ENCODE measurements at places on chromosomes 7 and 10.

DNA sequence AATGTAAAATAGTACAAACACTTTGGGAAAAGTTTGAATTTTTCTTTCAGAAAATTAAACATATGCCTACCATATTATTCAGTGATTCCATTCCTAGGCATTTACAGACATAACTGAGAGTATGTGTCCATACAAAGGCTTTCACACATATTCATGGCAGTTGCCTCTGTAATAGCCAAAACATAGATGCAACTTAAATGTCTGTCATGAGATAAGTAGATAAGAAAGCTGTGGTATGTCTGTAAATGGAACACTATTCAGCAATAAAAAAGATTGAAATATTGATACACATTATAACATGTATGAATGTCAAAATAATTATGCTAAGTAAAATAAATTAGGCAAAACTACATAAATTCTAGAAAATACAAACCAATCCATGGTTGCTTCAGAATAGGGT is 964.5 kb upstream of the MBL2 start:
- DNase-seq, result no peak
- no peak overlapping the region for H3K4me3 ChIP-seq
- H3K27ac ChIP-seq, result no peak overlapping the region
- H3K4me1 ChIP-seq, result no peaks in the 10 kb centered on the region
- no peaks in the 10 kb centered on the region for H3K27me3 ChIP-seq

- no peak for DNase-seq
- H3K27ac ChIP-seq, result no peak overlapping the region
- peaks cover 29% of the 10 kb centered on the region for H3K4me1 ChIP-seq
- H3K4me3 ChIP-seq, result no peak overlapping the region
- H3K36me3 ChIP-seq, result peaks cover 12% of the 10 kb centered on the region
Observed at GRCh38 chr10:70592186-70592735, 10.3 kb downstream of the PRF1 start.

GRCh38 chr10:133027482-133027881 is 60.2 kb upstream of the ADGRA1 start:
- no peaks in the 10 kb centered on the region for H3K36me3 ChIP-seq
- no peak overlapping the region for H3K4me3 ChIP-seq

GRCh38 chr10:89494575-89494974 is 40.8 kb downstream of the SLC16A12 start:
- no peaks in the 10 kb centered on the region for H3K27me3 ChIP-seq
- H3K4me1 ChIP-seq, result no peaks in the 10 kb centered on the region
- H3K27ac ChIP-seq, result no peak overlapping the region
- H3K36me3 ChIP-seq, result no peaks in the 10 kb centered on the region
- H3K4me3 ChIP-seq, result no peak overlapping the region

DNA sequence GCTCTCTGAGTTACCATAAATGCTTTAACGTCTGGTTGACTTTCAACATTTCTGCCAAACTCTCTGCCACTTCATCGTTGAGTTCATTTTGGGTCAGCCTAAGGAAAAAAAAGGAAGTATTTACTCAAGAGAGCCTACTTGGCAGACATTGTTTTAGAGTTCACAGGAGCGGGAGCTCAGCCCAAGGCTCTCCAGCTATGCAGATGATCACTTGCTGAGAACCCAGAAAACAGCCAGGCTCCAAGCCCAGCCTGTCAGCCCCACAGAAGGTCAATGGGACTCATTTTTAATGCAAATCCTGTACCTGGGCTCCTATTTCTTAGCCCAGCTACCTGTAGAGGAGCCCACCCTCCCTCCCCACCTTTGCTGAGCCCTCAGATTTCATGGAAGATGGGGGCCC is 45.5 kb downstream of the NOD1 start:
- DNase-seq, result no peak
- no peak overlapping the region for H3K4me3 ChIP-seq
- no peaks in the 10 kb centered on the region for H3K4me1 ChIP-seq
- no peaks in the 10 kb centered on the region for H3K27me3 ChIP-seq
- H3K36me3 ChIP-seq, result peaks cover 10% of the 10 kb centered on the region

DNA sequence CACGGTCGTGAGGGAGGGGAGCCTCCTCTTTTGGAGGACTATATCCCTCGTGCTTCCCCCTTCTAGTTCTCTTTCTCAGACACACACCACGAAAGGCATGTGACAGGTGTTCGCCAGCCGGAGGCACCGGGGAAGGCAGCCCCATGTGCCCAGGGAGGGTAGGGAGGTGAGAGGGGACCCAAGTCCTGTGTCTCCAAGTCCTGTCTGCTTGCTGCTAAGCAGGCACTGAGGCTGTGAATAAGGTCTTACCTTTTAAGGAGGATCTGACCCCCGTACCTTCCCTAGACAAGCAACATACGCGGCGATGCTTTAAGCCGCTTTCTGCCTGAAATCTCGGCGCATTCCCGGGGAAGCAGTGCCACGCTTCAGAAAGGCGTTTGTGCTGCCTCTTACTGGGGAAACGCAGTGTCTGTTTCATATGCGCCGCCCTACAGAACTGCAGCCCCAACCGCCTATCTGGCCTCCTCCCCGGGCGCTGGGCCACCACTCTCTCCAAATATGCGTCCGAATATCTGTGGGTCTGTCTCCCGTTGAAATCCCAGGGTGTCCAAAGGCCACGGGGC is 770 bp downstream of the PLXNA4 start:
- no peaks in the 10 kb centered on the region for H3K36me3 ChIP-seq
- DNase-seq, result no peak
- H3K27me3 ChIP-seq, result peaks cover 39% of the 10 kb centered on the region
- peaks cover 10% of the 10 kb centered on the region for H3K4me1 ChIP-seq
- no peak overlapping the region for H3K4me3 ChIP-seq

- H3K27ac ChIP-seq, result no peak overlapping the region
- H3K27me3 ChIP-seq, result no peaks in the 10 kb centered on the region
- DNase-seq, result no peak
Observed at GRCh38 chr7:133934262-133934976, 192.7 kb upstream of the LRGUK start.

DNA sequence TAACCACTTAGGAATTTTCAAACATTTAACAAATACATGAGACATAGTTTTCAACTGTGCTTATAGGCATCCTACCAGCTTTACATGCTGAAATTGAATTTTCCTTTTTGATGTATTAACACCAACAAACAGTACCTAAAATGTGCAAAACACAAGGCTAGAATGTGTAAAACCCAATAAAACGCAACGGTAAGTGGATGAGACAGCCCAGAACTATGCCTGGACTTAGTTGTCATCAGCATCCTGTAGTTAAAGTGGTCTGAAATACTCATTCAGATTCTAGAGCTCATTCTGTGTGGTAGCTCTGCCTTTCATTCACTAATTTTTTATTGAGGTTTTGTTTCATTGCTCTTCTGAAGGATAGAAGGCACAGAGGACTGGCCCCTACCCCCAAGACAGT is 137.1 kb downstream of the BMPER start:
- H3K27ac ChIP-seq, result no peak overlapping the region
- no peaks in the 10 kb centered on the region for H3K27me3 ChIP-seq
- DNase-seq, result no peak
- no peaks in the 10 kb centered on the region for H3K4me1 ChIP-seq
- H3K4me3 ChIP-seq, result no peak overlapping the region

DNA sequence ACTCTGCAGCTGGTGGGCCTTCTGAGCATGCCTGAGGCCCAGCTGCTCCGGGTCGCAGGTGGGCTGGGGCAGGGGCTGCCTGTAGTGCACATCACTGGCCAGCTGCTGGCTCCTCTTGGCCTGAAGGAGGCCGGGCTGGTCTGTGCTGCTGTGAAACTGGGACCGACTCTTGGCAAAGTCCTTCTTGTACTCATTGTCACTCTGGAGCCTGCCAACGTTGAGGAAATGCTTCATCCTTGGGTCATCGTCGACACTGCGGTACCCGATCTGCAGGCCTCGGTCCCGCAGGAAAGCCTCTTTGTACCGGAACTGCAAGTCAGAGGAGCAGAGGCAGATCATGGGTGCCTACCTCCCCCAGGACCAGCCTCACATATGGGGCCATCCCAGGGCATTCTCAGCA is 37.7 kb downstream of the HABP2 start:
- no peak overlapping the region for H3K27ac ChIP-seq
- H3K27me3 ChIP-seq, result no peaks in the 10 kb centered on the region
- H3K36me3 ChIP-seq, result no peaks in the 10 kb centered on the region

DNA sequence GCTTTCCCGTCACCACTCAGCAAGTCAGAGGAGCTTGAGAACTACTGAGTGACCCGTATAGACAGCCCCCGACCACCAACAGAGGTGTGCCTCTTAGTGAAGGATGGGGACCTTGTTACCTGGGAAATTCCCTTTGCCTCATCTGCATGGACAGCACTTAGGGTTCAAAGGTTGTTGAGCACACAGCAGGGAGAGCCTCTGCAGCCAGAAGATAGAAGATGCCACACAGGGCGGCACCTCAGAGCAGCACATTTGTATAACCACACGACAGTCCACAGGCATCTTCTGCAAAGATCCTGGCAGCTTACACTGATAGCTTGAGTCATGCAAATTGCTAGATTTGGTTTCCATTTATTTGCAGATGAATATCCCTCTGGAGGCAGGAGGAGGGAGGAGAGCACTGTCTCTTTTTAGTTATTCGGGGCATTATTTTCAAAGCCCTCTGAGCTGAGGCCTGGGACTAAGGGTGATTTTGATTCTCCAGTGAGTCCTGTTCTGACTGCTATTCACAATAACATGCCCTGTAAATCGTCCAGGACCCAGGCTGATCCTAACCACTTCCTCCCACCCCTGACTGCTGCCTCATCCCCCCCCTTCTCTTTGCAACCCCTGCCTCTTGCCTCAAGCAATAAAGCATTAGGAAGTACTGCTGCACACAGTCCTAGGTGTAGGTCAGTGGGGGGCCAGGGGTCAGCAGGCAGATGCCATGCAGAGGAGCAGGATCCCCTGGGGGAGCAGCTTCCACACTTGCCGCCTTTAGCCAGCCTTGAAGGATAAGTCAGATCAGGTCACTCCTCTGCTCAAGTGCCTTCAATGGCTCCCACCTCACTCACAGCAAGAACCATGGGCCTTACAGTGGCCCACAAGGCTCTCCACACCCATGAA is 24.6 kb upstream of the INMT start:
- peak; percentile 81 for DNase-seq
- H3K36me3 ChIP-seq, result no peaks in the 10 kb centered on the region
- H3K4me3 ChIP-seq, result peak overlapping the region; percentile 73
- H3K27me3 ChIP-seq, result no peaks in the 10 kb centered on the region

DNA sequence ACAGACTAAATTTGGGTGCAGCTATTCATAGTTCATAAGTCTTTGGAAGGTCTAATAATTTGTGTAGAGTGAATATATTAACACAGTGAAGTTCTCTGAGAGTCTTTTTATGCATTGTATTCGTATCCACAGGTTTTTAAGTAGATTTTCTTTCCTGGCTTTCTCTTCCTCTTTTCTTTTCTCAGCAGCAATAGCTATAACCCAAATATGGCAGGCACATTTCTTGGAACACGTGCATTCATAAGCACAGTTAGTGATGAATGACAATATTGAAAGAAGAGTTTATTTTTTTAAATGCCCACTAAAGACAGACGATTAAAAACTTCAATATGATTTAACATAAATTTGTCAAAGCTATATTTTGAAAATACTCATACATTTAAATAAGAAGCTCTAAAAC is 220.5 kb upstream of the MBL2 start:
- DNase-seq, result no peak
- no peak overlapping the region for H3K27ac ChIP-seq
- H3K4me1 ChIP-seq, result no peaks in the 10 kb centered on the region

GRCh38 chr10:102975483-102976379 is 57.6 kb downstream of the CNNM2 start:
- H3K4me1 ChIP-seq, result no peaks in the 10 kb centered on the region
- H3K27ac ChIP-seq, result no peak overlapping the region
- H3K4me3 ChIP-seq, result no peak overlapping the region
- H3K36me3 ChIP-seq, result no peaks in the 10 kb centered on the region

GRCh38 chr7:50599385-50599784 is 34.2 kb upstream of the DDC start:
- H3K4me1 ChIP-seq, result no peaks in the 10 kb centered on the region
- H3K4me3 ChIP-seq, result no peak overlapping the region
- H3K27ac ChIP-seq, result no peak overlapping the region
- H3K36me3 ChIP-seq, result no peaks in the 10 kb centered on the region
- DNase-seq, result no peak

DNA sequence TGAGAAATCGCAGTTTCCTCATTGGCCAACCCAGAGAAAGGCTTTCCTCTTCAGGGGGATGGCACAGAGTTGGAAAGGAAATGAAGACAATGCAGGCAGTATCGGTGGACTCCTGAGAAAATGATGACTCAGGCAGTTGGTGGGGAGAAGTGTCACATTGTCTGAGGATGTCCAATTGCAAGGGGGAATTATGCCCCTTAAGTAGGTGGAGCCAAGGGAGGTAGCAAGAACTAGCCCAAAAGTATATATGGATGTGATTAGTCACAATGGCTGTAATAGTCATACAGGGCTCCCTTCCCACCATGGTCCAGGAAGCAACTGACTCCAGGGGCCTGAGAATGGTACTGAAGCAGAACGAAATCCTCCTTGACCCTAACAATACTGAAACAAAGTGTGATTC is 58.3 kb upstream of the EGFR start:
- H3K4me1 ChIP-seq, result no peaks in the 10 kb centered on the region
- no peaks in the 10 kb centered on the region for H3K36me3 ChIP-seq
- no peaks in the 10 kb centered on the region for H3K27me3 ChIP-seq
- H3K4me3 ChIP-seq, result no peak overlapping the region
- no peak overlapping the region for H3K27ac ChIP-seq
- DNase-seq, result no peak

DNA sequence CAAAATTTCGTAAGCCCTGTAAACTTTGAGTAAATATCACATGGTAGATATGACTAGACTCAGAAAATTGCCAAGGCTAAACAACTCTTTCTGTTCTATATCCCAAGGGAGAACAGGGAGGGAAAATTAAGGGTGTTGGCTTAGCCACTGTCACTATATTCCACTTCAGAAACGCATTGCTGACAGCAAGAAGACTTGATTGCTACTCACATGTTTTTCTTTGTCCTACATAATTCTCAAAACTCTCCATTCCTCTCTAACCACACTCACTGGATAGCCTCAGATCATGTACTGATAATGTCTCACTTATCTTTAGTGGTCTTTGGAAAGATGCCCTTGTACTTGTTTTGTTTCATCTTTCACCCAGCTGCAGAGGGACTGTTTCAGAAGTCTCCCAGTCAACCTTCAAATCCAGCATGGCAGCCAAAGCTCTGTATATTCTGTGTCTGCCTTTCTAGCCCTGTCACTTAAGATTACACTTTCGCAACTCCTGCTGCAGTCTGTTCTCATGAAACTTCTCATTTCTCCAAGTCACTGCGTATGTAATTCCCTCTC is 582.4 kb upstream of the FZD8 start:
- DNase-seq, result no peak
- no peaks in the 10 kb centered on the region for H3K27me3 ChIP-seq
- no peak overlapping the region for H3K27ac ChIP-seq
- no peak overlapping the region for H3K4me3 ChIP-seq
- H3K4me1 ChIP-seq, result no peaks in the 10 kb centered on the region
